Amniotic stem cell (primary cell): ENCODE measurements at places on chromosomes 5 and 9.

DNA sequence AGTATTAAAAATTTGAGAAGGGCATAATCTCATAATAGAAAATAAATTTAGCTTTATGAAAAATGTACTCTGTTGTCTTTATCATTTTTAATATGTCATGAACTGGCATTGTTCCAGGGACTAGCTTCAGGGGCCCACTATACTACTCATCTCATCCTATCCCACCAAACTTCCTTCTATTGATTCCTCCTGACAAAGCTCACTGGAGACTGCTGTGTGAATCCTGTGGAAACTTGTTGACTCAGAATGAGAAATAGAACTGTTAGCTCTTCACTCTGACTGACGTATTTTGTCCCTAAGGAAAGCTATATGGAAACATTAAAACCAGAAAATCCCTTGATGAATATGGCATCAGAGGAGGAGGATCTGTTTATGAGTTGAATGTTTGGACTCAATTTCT lies 29.8 kb upstream of the BNIP1 start:
- DNase-seq: no peak

GRCh38 chr5:180343110-180343830 lies 9.9 kb downstream of the GFPT2 start:
- no peak for DNase-seq

- DNase-seq: no peak
These were observed 3.9 kb upstream of the RABL6 start for GRCh38 chr9:136803551-136804508.

DNA sequence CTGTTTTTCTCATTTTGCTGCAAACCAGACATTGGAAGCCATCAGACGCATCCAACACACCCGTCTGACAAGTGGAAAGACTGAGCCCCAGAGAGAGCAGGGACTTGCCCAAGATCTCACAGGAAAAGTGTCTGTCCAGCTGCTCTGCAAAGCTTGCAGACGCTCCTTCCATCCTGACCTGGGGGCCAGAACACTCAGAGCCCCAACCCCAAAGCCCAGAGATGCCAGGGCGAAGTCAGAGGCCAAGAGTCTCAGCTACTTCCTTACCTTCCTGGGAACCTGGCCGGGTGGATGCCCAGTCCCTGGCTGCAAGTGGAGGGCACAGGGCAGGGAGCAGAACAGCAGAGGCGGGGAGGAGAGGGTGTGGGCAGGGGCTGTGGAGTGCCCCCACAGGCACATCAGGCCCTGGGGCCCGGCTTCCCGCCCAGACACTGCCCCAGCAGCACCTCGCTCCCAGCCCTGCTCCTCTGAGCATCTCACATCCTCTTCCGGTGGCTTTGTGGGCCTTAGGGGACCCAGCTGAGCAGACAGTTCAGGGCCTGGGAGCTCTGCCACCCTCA lies 9.7 kb upstream of the RALGDS start:
- DNase-seq: no peak

DNA sequence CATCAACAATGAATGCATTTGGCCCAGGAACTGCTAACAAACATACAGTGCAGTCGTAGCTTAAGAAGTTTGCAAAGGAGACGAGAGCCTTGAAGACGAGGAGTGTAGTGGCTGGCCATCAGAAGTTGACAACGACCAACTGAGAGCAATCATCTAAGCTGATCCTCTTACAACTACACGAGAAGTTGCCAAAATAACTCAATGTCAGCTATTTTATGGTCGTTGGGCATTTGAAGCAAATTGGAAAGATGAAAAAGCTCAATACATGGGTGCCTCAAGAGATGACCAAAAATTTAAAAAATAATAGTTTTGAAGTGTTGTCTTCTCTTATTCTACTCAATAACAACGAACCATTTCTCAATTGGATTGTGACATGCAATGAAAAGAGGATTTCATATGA lies 757.7 kb upstream of the CHD1 start:
- DNase-seq: no peak

GRCh38 chr5:100026606-100027005 lies 508.6 kb upstream of the FAM174A start:
- no peak for DNase-seq
